ENCODE measurements at places on chromosomes 1 and 21.

DNA sequence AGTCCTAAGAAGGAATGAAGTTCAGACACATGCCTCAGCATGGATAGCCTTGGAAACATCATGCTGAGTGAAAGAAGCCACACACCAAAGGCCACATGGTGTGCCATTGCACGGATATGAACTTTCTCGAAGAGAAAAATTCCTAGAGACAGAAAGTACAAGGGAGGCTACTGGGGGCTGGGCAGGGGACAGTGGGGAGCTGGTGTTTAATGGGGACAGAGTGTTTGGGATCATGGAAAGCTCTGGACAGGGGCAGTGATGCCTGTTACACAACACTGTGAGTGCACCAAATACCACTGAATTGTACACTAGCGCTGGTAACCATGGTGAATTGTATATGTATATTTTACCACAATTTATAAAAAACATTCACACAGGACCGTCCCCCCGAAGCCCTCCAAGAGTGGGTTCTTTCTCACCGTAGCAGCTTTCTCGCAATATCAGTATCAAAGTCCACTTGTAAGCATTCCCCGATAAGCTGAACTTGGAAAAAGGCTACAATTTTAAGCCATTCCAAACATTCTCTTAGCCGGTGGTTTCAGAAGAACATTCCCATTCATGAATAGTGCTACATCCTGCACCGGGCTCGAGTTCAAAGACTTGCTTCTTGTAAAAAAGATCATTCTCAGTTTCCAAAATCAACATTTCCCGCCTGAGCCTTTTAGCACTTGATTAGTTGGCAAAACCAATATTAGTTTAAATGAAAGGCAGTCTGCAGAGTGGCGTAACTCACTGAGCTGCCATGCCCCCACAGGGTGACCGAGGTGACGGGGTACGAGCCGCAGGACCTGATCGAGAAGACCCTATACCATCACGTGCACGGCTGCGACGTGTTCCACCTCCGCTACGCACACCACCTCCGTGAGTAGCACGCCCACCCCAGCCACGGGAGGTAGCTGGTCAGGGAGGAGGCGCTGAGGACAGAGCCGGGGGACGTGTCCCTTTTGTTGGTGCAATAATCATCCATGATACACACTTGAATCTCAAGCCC, 31.7 kb downstream of the SIM2 start:
- DNase-seq: no peak

GRCh38 chr21:35840197-35840799, 220.0 kb downstream of the SETD4 start:
- DNase-seq: peak; percentile 78

DNA sequence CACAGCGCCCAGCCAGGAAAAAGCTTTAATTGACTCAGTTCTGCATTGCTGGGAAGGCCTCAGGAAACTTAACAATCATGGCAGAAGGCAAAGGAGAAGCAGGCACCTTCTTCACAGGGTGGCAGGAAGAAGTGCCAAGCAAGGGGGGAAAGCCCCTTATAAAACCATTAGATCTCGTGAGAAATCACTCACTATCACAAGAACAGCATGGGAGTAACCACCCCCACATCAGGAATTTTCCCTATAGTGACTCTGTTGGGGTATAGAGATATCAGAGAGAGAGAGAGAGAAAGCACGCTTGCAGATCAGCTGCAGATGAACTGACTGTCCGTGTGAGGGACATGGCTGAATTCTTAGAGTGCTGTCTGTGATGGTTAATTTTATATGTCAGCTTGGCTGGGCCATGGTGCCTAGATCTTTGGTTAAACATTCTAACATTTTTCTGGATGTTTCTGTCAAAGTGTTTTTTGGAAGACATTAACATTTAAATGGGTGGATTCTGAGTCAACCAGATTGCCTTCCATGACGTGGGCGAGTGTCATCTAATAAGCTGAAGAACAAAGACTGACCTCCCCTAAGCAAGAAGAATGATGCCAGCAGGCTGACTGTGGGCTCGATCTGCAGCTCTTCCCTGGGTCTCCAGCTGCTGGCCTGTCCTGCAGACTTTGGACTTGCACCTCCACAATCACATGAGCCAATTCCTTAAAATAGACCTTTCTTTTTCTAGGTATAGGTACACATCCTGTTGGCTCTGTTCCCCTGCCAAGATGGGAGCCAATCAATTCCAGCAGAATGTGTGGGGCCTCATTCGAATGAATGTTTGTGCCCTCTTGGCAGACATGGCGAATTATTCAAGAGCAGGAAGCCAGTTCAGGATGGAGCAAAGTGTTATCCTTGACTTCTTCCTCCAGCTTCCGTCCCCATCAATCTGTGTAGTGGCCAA, 21.4 kb upstream of the CPT2 start:
- peak; percentile 27 for DNase-seq

- DNase-seq: no peak
These were observed 17.1 kb upstream of the SRP9 start for GRCh38 chr1:225760531-225760930.

- no peak for DNase-seq
These were observed 10.6 kb upstream of the SIM2 start for GRCh38 chr21:36688324-36688723.

- DNase-seq: peak; percentile 64
These were observed 44.9 kb downstream of the FOXJ3 start for GRCh38 chr1:42290130-42290529.

DNA sequence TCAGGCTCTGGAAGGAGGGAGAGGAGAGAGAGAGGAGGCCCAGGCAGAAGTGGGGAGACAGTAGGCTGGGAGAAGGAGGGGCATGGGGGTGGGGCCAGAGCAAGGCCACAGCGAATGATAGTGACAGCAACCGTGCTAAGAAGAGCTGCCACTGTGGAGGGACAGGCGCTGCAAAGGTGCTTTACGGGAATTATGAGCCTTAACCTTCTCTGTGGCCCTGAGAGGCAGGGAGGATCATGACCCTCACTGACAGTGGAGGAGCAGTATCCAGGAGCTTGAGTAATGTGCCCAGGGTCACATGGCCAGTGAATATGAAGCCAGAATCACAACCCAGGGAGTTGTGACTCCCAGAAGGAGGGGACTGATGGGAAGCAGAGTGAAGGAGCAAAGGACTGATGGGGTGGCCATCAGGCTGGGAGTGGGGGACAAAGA, 53.4 kb upstream of the RPL11 start:
- DNase-seq: no peak

DNA sequence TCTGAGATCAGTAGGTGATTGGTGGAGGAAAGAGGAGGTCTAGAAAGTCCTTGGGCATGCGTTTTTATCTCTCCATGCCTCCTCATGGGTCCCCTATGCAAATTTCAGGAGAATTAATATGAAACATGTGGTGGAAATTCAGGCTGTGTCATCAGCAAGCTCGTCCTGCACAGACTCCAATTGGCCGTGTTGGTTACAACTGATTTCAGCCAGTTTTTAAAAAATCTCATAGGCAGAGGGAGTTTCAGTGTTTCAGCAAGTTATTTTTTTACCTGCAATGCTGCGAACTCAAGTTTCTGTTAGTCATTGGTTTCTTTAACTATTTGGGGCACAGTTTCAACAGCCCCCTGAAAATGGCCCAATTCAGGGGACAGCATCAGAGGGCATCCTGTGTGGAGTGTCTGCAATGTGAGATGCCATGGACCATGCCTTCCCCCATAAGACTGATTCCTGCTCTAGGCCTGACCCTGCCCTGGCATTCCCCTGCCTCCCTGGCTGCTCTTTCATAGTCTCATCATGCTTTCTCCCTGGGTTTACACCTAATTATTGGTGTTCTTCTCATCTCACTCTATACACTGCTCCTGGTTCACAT, 59.9 kb downstream of the C1orf198 start:
- DNase-seq: no peak

GRCh38 chr1:108016451-108016920, 51.5 kb upstream of the VAV3 start:
- DNase-seq: peak; percentile 20

GRCh38 chr1:199404976-199405375, 622.5 kb upstream of the NR5A2 start:
- peak; percentile 42 for DNase-seq

DNA sequence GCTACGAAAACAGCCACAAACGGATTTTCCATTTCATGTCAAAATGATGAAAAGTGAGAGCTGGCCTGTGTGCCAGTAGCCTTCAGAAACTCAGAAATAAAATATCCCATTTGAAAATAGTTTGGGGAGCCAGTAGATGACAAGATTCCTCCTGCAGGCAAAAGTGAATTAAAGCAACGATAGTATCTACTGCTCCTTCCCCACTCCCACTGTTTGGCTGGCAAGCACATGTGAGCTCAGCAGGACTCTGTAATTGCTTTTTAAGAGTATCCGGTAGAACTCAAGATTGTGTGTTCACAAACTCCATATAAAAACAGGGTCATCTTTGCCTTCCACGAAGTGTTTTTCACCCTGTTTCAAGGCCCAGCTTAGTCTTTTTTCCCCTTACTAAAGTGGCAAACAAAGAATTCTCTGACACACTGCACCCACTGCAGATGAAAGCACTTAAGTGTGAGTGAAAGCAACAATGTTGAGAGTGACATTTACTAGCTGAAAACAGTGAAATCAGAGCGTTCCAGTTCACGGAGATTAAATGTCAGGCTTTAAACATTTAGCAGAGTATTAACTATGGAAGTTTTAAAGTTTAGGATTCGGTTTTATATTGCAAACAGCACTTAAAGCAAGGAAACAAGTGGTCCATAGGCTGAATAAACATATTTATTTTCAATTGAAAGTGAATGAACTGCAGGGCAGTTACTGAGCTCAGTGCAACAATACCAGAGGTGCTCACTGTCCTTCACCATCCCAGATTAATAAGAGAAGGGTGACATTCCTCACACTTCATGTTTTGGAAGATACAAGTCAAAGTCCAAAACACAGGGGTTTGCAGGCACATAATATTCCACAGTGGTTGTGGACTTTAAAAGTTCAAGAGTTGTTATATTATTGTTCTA, 70.0 kb downstream of the ALG14 start:
- no peak for DNase-seq

- no peak for DNase-seq
These were observed 1371.8 kb upstream of the PRMT6 start for GRCh38 chr1:105684714-105685113.

GRCh38 chr1:205229916-205230700, 2.4 kb downstream of the TMCC2 start:
- no peak for DNase-seq

DNA sequence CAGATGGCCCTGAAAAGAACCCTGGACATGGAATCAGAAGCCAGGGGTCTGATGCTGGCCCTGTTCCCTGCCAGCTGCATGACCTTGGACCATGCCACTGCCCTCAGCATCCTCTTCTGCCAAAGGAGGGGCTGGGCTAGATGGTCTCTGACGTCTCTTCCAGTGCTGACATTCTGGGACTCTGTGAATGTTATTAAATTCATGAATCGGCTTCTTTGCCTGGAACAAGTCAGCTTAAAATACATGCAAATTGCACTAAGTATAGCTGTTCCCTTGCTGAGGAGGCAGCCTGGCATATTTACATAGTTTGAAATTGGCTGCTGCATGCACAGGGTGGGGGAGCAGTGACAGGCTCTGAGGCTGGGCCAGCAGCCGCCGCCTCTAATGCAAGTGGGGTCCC, 23.8 kb downstream of the KCNA2 start:
- DNase-seq: no peak

DNA sequence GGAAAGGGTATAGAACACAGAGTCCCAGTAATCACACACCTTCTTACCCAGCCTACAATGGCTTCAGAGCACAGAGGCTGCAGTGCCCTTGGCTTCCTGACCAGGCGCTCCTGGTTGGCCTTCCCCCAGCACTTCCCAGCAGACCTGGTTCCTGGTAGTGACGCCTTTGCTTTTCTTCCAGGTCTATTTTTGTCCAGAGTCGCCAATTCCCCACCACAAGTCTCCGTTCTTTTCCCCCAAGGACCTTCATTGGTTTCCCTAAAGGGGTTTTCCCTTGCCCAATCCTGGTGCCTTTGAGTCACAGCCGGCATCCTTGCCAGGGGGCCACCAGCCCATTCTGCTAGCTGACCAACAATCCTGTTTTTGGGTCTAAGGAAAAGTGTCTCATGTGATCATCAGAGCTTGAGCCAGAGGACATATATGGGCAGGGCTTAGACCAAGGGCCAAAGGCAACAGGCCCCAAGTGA, 84.8 kb downstream of the KCNJ15 start:
- DNase-seq: no peak

- no peak for DNase-seq
These were observed 49.4 kb upstream of the PPP2R5A start for GRCh38 chr1:212235857-212236256.

DNA sequence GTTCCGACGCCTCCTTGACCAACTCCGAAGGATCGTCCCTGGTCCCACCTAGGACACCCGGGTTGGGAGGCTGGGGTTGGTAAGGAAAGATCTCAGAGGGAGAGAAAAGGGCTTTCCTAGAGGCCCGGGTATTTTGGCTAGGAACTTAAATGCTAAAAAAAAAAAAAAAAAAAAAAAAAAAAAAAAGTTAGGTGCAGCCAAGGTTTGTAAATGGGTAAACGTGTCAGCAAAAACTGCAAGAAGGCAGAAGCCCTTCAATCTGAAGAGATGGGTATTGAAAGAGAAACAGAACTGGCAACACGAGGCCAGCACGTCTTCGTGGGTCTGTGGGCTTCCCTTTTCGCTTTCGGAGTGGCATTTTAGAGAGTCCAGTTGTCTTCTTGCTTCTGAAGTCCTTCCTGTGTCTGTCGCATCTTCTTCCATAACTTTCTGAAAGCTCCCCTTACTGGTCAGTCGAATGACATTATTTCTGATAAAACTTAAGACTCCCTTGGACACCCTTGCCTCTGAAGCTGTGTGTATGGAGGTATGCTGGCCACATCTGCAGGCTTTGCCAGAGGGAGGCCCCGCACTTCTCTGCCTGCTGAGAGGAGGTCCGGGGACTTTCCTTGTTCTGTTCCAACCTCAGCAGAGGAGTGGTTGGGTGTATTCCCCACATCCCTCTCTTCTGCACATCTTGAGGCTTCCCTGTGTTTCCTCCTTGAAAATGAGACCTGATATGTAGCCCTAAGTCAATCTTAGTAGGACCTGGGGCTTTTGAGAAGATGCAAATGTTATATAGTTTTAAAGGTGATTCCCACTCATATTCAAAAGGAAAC, 745 bp downstream of the RCSD1 start:
- DNase-seq: no peak

GRCh38 chr1:58412071-58412580, 134.4 kb downstream of the OMA1 start:
- DNase-seq: peak; percentile 69

DNA sequence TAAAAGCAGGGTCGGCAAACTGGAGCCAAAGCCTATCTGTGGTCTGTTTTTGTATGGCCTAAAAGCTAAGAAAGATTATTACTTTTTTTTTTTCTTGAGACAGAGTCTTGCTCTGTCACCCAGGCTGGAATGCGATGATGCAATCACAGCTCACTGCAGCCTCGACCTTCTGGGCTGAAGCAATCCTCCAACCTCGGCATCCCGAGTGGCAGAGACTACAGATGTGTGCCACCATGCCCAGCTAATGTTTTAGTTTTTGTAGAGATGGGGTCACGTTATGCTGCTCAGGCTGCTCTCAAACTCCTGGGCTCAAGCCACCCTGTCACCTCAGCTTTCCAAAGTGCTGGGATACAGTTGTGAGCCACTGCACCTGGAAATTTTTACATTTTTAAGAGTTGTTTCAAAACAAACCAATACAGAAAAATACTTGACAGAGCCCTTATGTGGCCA, 6.5 kb upstream of the GLRX2 start:
- DNase-seq: peak; percentile 88

- peak; percentile 60 for DNase-seq
These were observed 14.3 kb downstream of the TRIM11 start for GRCh38 chr1:228392111-228392936.

All from ELR (cell line).